ENCODE measurements at places on chromosomes 4 and X.

DNA sequence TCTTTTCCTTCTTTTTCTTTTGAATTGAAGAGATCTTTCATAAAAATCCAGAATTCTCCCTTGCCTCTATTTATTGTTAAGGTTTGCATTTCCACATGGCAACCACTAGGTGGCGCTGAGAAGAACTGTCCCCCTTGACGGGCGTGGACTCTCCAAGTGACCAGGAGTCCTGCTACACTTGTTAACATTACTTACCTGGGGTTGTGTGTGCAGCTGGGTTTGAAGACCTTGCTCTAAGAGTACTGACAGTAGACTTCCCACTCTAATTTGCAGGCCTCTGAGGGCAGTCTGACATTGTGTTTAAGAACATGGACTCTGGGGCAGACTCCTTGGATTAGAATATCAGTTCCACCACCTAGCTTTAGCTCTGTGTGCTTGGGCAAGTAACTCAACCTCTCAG is 52.8 kb downstream of the GPRIN3 start:
- DNase-seq: no peak

DNA sequence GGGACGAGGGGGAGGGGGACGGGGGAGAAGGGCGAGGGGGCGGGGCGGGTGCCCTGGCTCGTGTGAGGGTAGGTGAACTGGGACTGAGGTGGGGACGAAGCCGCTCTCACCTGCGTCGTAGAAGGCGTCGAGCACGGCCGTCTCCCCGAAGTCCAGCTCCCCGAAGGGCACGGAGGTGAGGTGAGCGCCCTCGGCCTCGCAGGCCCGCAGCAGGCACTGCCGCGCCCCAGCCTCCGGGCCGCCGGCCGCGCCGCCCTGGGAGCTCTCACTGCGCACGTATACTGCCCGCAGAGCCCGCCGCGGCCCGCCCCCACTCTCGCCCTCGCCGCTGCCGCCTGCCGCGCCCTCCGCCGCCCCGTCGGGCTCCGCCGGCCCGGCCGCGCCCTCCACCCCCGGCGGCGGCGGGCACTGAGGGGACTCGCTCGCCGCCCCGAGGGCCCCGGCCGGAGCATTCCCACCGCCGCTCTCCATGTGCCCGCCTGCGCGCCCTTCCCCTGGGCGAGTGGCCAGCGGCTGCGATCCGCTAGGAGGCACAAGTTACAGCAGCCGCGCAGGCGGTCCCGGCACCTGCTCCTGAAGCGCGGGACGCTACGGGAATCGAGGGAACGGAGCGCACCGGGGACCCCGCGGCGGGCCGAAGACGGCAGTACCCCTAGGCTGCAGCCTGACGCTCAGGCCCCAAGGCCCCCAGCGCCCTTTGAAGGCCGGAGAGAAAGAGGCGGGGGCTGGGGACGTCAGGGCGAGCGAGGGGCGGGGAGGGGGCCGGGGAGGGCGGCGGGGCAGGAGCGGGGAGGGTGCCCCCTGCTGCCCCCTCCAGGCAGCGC is at the start of gene MAP3K15:
MAP3K15 (minus strand) TSS at position 718 of the 824 bp plus-strand sequence; CDS start at position 471, 247 bp downstream.
- DNase-seq: no peak

GRCh38 chrX:134737061-134737460 is 78.8 kb upstream of the PLAC1 start:
- no peak for DNase-seq

DNA sequence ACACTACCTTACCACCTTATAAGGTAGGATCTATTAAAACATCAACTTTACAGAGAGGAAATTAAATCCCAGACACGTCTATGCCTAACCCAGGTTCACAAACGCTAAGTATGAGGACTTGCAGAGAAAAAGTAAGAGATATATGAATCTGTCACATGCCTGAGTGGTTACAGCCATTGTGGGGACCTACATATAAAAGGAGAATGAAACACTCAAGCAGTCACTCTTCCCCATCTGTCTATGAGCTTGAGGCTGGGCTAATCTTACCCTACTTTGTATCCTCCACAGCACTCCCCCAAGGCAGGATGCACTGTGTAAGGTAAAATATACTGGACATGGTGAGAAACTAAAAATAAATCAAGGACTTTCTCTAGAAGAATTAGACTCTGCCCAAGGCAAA is 339.9 kb downstream of the HNRNPD start:
- no peak for DNase-seq

- DNase-seq: no peak
Measured at GRCh38 chrX:97290199-97290598, 406.5 kb downstream of the RPA4 start.

- DNase-seq: peak; percentile 74
Measured at GRCh38 chr4:189202869-189203271, 737.8 kb upstream of the FRG1 start.

DNA sequence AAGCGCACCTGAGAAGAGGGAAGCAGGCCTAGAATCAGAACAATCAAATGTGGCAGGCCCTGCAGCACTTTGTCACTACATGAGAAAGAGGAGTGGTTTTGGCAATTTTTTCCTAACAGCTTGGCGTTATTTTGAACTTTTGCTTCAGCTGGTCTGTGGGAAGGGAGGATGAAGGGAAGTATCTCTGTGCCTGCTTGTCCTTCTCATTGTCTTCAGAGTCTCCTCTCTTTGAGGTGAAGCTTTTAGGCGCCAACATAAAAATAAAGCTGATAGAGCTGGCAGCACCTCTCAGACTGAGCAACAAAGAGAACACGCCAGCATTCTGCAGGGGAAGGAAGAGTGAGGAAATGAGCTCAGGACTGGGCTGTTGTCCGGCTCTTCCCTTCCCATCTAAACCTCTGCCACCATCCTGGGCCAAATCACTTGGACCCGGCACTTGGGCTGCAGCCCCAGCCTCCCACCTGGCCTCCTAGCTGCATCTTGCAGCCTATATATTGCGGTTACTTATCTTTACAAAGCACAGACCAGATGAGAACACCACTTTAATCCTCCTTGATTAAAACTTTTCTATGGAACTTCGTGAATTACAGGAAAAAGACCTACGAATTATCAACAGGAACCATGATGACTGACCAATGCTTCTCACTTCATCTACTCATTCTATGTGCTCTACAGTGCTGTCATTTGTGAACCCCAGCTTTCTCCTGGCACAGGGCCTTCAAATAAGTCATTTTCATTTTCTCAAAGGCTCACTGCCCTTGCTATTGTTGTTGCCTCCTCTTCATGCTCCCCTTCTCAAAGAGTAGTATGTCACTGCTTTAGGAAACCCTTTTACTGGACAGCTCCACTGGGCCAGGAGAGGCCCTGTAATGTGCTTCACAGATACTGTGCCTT is 476.4 kb upstream of the HS3ST1 start:
- no peak for DNase-seq

GRCh38 chr4:78265006-78265405 is 207.9 kb downstream of the FRAS1 start:
- no peak for DNase-seq

GRCh38 chrX:96440941-96441340 is 243.7 kb upstream of the DIAPH2 start:
- DNase-seq: no peak

- DNase-seq: no peak
Measured at GRCh38 chr4:112196461-112196860, 35.1 kb upstream of the AP1AR start.

GRCh38 chr4:177673985-177674489 is 231.8 kb upstream of the AGA start:
- DNase-seq: no peak

- DNase-seq: no peak
Measured at GRCh38 chr4:79034544-79034943, 95.3 kb upstream of the PAQR3 start.

DNA sequence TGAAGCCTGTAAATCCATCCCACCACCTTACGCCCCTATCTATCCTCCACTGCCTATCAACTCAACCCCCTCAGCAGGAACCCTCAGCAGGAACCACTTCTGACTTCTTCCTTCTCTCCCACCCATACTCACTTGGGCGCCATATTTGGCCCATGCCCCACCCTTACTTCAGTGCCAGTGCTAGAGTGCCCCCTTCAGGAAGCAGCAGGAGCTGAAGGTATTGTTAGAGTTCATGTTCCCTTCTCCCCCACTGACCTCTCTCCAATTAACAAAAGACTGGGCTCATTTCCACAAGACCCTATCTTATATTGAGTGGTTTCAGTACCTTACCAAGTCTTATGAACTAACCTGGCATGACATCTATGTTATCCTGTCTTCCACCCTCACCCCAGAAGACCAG is 363.1 kb upstream of the SLIT2 start:
- DNase-seq: no peak

- peak; percentile 82 for DNase-seq
Measured at GRCh38 chrX:118795528-118796280, 27.9 kb upstream of the ZCCHC12 start.

DNA sequence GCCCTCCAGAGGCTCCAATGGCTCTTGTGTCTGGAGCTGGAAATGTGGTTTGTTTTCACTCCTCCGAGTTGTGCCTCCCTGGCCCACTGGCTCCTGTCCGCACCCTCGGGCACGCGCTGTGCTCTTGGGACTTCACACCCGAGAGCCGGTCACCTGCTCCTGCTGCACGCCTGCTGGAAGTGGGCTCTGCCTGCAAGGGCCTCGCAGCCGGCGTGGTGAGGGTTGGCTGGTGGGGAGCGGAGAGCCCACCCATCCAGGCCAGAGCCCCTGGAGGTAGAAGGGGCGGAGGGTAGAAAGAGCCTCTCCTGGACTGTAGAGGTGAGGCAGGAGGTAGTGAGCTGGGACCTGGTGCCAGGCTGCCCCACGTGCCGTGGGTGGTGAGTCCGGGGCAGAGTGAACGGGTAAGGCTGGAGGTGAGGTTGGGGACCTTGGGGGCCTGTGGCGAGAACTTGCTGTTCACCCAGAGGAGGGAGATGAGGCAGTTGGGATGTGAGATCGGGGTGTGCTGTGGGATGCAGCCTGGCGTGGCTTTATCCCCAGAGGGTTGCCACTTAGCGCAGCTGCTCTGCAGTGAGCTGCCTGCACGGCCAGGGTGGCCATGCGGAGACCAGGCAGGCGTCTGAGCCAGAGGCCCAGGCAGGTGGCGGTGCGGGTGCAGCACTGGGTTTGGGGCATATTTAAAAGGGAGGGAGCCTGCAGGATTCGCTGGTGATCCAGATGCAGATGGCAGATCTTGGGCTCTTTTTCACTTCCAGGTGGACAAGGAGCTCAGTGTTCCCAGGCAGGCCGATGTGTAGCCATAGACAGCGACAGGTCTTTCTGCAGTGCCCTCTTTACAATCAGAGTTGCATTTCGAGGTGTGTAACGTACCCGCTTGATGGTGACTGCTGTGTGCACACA is 48.8 kb downstream of the PCGF3 start:
- DNase-seq: no peak
